Memory B cell (primary cell): ENCODE measurements at places on chromosomes 5 and 9.

- no peak for DNase-seq
These were observed 132.7 kb downstream of the MPDZ start for GRCh38 chr9:13146840-13147239.

DNA sequence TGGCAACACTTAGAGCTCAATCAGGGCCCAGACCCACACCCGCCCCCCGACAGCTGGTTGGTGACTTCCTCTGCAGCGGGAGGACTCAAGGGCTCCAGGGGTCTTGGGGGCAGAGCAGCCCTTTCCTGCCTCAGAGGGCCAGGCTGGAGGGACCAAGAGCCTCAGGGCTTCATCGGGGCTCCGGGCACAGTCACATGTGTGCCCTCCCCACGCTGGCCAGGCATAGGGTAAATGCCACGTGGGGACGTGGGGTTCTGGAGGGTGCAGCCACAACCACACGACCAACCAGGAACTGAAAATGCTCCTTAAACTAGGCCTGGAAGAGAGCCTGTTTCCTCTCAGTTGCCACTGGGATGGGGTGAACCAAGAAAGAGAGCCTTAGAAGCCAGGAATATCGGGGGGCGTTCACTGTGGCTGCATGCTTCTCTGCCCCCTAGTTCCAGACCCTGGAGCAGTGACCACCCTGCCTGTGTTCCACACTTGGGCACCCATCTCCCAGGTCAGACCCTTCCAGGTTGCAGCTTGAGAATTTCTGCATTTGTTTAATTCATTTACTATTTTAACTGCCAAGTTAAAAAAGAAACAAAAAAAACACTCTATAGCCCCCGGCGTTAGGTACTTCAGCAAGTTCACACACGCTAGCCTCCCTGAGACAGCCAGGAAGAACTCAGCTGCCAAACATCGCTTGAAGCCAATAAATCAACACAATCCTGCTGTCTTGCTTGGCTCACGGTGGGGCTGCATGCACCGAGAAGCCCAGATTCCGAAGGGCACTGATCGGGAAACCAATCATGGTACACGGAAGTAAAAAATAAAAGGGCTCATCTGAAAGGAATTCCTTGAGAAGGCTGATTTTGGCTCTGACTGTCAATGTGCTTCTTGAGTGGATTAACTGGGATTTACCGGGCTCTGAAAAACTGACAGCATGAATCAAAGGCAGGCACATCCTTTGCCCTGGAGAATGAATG is 56.1 kb upstream of the PHYKPL start:
- no peak for DNase-seq

DNA sequence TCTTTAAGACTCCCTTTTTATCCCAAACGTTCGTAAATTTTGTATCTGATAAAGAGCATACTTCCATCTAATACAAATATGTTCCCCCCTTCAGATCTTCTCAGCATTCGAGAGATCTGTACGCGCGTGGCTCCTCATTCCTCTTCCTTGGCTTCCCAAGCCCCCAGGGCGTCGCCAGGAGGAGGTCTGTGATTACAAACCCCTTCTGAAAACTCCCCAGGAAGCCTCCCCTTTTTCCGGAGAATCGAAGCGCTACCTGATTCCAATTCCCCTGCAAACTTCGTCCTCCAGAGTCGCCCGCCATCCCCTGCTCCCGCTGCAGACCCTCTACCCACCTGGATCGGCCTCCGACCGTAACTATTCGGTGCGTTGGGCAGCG is 19.9 kb downstream of the CDKN2A start:
- no peak for DNase-seq

- no peak for DNase-seq
These were observed 6.2 kb upstream of the PRR7 start for GRCh38 chr5:177440211-177440989.

GRCh38 chr5:43213951-43214350 is 21.9 kb downstream of the NIM1K start:
- no peak for DNase-seq
